NCI-H460 (cell line): ENCODE measurements at places on chromosomes 16 and 17. TPM values are rescaled to one million over a fixed set of nuclear protein-coding genes. Genes with fewer than 3 reads are reported as not detected.

The NSRP1 gene
- total RNA-seq = 12.0 and 17.9 TPM in 2 replicates

The PRAC1 gene
- not detected in 2 replicates for total RNA-seq

The ACSF3 gene
- total RNA-seq = 19.6 and 20.4 TPM in 2 replicates

The SLC16A6 gene
- 66.3 and 75.7 TPM in 2 replicates for total RNA-seq

The CDC42EP4 gene
- 49.3 and 50.9 TPM in 2 replicates for total RNA-seq

The HOXB6 gene
- total RNA-seq = 11.6 and 13.7 TPM in 2 replicates

The HOXB7 gene
- 12.3 and 13.0 TPM in 2 replicates for total RNA-seq

DNA sequence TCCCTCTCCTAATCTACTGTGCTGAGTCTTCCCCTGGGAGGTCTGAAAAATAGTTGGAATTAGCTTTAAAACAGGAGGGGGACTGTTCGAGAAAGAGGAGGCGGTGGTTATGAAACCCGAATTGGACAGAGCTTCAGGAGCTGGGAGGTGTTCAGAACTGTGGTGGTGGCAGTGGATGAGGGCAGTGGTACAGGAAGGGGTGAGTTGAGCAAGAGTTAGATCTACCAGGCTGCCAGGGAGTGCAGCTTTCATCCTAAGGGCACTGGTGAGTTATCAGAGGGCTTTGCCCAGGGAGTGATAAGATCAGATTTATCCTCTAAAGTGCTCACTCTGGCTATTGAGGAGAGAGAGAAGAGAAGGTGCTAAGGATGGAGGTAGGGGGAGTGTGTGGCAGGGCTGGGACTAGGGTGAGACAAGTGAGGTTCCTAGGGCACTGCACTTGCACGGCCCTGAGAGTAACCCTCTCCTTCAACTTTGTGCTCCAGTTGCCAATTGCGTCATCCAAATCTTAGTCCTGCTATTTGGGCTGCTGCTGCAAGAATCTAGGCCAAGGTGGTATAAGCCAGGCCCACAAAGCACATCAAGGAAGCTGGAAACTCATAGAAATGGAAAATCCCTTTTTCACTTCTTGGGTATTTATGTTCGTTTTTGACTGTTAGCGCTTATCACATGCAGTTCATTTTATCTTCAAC is 540.3 kb downstream of the XYLT1 start:
- no peak for DNase-seq

DNA sequence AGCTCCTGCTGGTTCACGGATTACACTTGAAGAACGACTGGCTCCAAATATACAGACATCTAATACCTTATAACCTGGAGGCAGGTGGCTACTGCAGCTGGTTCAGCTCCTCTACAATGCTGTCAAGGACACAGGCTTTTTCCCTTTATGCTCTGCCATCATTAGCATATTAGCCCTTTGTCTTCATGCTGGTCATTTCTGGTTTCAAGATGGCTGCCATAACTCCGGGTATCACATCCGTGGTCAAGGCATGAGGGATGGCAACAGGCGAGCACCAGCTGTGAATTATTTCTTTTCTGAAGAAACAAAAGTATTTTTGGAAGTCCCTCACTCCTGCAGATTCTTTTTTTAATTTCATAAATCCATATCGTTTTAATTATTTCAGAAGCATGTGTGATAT is 124.3 kb upstream of the MED13 start:
- no peak for DNase-seq

GRCh38 chr17:19260958-19261357 is 23.8 kb downstream of the EPN2 start:
- no peak for DNase-seq

GRCh38 chr17:17098551-17099179 is 56.4 kb downstream of the MPRIP start:
- DNase-seq = no peak

DNA sequence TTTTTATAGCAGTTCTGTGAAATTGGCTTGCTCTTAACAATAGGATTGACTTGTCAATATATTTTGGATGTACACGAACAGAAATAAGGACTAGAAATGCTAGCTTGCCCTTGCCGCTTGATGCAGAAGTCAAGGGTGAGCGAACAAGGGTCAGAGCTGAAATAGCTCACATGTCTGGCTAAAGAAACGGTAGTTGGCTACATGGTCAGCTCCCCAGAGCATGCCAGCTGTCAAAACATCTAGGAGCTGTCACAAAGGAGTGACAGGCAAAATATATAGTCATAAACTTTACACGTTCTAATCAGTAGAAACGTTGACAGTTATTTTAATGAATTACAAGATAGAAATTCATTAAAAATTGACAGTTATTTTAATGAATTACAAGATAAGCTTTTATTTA is 2.9 kb upstream of the MEIOB start:
- DNase-seq = no peak

DNA sequence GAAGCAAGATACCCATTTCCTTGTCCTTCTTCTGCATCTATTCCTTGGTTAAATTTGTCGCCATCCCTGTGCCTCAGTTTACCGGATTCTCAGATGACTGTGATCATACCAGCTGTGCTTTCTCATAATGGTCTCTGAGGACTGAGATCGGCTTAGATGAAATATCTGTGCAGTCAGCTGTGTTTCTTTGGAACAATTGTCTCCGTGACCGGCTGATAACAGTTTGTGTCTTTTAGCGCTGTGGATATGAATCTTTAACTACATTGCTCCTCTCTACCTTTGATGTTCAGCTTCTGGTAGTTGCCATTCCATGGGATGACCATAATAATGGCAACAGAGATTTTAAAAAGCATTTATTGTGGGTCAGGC is 473 bp downstream of the FTO start:
- DNase-seq = no peak

DNA sequence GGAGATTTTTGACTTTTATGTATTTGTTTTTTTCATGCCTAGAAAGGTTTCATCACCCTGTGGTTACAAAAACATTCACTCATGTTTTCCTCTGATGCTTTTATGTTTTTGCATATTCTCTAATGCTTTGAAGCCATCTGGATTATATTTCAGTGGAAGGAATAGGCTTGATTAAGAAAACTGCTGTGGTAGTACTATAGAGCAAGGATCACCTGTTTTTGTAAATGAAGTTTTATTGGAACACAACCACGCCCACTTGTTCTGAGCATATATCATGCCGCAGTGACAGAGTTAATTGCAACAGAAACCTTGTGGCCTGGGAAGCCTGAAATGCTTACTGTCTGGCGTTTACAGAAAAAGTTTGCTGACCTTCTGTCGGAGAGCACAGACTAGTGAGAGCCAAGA is 11.5 kb downstream of the COX10 start:
- no peak for DNase-seq

- no peak for DNase-seq
These were observed 20.4 kb upstream of the NUP93 start for GRCh38 chr16:56709443-56710040.

- DNase-seq = no peak
These were observed 141.3 kb upstream of the SDK2 start for GRCh38 chr17:73785496-73785895.

- DNase-seq = no peak
These were observed 244.1 kb downstream of the STX8 start for GRCh38 chr17:9331279-9332131.

- no peak for DNase-seq
These were observed 10.9 kb downstream of the SLC35G3 start for GRCh38 chr17:35183332-35183731.

DNA sequence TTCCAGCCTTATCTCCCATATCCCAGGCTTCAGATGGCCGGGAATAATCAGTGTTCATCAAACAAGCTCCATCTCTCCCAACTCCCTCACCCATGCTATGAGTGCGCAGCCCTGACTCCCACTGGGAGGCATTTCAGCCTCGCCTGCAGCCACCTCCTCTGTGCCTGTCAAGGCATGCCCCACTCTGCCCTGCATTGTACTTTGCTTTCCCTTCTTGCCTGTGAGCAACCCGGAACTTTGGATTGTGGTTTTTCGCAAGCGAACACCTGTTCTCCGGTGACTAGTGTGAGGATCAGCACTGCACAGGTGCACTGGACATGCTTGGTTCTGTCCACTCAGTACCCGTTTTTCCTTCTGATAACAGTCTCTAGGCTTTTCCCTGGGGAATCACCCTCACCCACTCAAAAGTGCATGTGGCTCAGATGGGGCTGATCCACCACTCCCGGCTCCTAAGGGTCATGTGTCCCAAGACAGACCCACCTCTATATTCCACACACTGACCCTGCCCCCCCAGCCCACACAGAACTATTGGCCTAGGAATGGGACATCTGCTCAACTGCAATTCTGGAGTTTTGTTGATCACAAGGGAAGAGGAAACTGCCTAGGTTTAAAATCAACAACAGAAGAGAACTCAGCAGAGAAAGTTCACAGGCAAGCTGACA is 9.1 kb downstream of the CHST6 start:
- DNase-seq = no peak

- DNase-seq = no peak
These were observed 486 bp downstream of the PIGS start for GRCh38 chr17:28570716-28571360.

- no peak for DNase-seq
These were observed 144.1 kb downstream of the RBFOX3 start for GRCh38 chr17:79466562-79467350.

- no peak for DNase-seq
These were observed 43.8 kb downstream of the RABEP1 start for GRCh38 chr17:5325851-5326250.

GRCh38 chr17:64125937-64126336 is 4.0 kb downstream of the ERN1 start:
- no peak for DNase-seq

GRCh38 chr17:82888583-82889495 is 49.0 kb upstream of the ZNF750 start:
- DNase-seq = no peak

GRCh38 chr16:30526137-30526822 is at the start of gene ZNF768:
TSS of gene ZNF768 (minus strand) at chr16:30526566. CDS start at chr16:30526413, 153 bp downstream.
- DNase-seq = peak; percentile 37

DNA sequence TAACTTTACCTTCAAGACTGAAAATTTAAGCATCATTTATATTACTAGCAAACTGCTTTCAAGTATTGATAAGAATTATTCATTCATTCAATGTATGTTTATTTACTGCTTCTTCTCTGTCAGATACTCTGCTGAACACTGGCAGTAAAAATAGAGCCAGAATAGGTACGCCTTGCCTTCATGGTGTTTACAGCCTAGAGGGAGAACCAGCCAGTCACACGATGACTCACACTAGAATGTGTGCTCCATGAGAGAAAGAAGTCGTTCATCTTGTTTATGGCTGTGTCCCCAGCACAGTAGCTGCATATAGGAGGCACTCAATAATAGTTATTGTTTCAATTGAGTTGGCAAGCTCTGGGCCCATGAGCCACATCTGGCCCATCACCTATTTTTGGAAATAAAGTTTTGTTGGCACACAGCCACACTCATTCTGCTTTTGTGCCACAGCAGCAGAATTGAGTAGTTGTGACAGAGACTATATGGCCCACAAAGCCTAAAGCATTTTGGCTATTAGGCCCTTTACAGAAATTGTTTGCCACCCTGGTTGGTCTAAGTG is 84.2 kb downstream of the TMC6 start:
- no peak for DNase-seq

GRCh38 chr17:60652454-60653247 is 25.0 kb upstream of the BCAS3 start:
- no peak for DNase-seq
